ENCODE measurements at places on chromosomes 16 and 17.

DNA sequence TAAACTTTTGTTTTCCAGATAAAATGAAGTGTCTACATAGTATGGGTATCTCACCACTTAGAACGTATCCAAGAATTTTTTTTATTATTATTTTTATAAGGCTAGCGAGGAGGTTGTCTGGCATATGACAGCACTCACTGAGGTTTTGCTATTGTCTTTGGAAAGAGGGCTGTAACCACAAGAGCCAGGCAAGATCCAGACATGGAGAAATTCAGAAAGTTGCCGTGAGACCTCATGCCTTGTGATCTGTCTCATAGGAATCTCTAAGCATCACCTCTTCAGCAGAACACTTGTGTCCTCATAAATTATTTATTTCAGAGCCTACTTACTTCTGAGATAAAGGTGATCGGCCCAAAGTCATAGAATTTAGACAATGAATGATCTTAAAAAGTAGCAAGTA, 410.8 kb downstream of the CDH11 start:
- no peak for DNase-seq

DNA sequence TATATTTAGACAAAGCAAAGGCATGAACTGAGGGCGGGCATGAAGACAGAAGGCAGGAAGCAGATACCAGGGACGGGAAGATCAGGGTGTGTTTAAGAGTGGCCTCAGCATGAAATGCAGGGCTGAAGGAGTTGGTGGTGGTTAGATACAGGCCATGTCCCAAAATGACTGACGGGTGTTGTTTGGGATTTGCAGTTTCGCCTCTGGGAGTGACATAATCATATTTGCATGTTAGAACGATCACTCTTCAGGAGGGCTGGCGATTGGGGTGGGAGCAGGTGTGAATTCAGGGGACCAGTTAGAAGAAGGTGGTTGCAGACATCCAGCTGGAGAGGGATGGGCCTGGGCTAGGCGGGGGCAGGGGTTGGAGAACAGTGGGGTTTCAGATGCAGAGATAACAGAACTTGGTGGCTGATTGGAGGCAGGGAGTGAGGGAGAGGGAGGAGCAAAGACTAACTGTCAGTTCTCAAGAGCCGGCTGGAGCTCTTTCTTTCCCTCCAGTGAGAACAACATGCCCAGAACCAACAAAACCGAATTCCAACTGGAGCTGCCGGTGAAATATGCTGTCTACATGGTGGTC, 27.2 kb upstream of the ITGAX start:
- DNase-seq = no peak

DNA sequence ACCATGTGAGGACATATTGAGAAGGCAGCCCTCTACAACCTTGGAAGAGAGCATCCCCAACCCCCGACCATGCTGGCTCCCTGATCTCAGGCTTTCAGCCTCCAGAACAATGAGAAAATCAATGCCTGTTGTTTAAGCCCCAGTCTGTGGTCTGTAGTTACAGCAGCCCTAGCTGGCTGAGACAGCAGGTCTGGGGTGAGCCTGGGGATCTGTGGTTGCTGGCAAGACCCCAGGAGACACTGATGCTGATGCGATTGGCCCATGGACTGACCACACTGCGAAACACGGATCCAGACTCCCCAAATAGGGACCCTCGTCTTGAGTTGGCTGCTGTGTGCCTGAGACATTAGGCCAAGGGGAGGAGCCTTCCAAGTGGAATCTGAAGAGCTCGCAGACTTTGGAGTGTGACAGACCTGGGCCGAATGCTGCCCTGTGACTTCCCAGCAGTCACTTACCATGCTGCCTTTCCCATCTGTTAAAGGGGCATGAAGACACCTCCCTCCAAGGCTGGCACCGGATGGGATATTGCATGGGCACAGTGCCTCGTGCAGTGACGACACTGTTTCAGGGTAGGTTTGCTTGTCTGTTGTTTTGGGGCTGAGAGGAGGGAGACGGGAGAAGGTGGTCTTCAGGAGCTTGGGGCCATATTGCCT, 147.8 kb upstream of the RPL38 start:
- no peak for DNase-seq

GRCh38 chr17:7644775-7645174, 6.0 kb upstream of the ATP1B2 start:
- DNase-seq = no peak

- no peak for DNase-seq
Measured at GRCh38 chr16:50059111-50059510, 6.7 kb upstream of the HEATR3 start.

DNA sequence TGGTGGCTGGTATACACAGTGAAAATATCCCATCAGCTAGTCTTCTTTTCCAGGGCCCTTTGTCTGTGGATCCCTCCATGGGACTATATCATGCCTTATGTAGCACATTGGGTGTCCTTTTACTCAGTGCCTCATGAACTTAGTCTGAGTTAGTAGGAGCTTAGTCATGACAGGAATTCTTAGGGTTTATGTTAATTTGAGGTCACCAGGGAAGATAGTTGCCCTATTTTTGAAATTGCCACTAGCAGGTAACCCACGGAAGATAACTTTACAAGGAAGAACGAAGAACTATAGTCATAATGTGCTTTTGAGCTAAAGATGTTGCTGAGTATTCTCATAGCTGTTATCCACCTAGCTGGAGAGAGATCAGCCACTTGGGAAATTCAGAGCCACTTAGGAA, 14.8 kb upstream of the PLK1 start:
- DNase-seq = no peak

DNA sequence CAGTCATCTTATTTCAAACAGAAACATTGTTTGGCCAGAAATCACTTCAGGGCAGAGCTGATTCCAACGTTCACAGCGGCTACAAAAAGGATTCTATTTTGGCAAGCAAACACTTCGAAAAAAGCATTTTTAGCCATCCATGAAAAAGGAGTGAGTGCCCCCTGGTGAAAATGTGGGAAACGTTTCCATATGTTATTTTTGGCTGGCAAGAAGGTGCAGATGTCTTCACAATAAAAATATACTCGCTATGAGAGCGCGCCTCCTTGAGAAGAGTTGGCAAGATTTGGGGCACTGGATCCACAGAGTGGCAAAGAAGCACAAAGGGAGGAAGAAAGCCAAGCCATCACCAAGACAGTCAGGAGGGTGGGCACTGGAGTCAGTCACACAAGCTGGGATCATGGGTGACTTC, 191.1 kb downstream of the CHD9NB start:
- DNase-seq = no peak

DNA sequence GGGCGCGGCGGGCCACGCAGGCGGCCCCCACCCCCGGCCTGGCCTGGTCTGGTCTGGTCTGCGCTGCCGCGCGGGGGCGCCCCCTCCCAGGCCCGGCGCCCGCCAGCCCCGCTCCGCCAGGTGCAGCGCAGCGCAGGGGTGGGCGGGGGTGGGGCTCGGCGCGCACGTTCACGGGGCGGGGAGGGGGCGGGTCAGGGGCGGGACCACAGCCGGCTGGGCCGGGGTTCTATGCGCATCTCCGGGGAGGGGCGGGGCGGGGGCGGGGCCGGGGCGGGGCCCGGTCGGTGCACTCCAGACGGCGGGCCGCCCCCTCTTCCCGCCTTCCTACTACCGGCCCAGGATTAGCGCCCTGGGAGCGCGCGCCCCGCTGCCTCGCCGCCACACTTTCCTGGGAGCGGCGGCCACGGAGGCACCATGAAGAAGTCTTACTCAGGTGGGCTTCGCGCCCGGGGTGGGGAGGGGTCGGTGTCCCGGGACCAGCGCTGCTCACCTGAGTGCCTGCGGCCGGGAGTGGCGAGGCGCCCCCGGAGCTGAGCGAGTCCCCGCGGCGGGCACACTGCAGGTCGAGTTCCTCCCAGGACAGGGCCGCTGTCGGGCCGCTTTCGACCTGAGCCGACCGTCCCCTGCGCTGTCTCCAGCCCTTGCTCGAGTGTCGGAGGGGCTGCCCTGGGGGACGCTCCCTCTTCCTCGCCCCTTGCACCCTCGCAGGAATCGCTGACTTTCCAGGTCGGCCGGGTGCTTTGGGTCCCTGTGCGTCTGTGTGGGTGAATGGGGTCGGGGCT, 140.5 kb downstream of the SEC14L1 start:
- DNase-seq = peak; percentile 43

- DNase-seq = no peak
Measured at GRCh38 chr17:58985367-58985766, 121.3 kb downstream of the TRIM37 start.

- no peak for DNase-seq
Measured at GRCh38 chr17:78996781-78997201, 12.8 kb downstream of the CANT1 start.

DNA sequence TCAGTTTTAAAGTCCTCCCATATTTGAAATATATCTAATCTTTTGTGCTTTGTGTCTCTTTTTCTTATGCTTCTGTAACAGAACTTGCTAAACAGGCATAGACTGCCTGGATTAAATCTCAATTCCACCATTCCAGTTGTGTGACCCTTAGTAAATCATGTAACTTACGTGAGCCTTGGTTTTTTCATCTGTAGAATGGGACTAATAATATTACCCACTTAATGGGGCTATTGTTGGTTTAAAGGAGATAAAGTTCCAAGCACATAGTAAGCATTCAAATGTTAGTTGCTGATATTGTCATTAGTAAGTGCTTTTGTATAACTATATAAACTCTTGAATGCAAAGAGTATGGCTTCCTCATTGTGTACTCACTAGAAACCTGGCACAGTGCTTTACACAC, 5.9 kb upstream of the VWA3A start:
- DNase-seq = no peak

DNA sequence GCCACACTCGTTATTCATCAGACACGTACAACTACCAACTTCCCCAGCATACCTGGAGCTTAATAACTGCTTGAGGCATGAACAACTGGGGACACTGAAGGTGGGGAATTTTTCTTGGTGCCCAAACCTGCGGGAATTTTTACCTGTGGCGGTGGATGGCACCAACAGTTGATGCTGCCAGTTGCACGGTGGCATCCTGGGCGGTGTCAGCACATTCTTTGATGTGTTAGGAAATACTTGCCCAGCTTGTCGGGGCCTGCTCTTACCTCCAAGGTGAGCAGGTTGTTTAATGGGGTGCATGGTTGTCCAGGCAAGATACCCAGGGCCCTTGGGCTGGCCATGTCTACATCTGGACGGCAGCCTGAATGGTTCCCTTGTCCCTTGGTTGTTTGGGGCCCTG, 79.6 kb downstream of the CRISPLD2 start:
- DNase-seq = no peak

DNA sequence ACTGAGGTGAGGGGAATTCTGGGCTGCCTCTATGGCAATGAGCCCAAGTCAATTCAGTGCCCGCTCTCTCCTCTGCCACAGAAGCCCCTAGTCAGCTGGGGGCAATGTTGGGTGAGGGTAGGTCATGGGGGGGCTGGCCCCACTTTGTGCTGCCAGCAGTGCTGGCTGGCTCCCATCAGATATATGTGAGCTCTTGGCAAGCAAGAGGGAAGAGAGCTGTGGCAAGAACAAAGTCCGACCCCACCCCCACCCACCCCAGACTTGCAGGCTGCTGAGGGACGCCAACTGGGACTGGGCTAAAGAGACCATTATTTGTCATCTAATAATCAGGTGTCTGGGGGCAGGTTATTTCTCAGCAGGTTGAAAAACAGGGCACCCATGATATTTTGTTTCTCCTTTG, 89.4 kb downstream of the YPEL2 start:
- no peak for DNase-seq

DNA sequence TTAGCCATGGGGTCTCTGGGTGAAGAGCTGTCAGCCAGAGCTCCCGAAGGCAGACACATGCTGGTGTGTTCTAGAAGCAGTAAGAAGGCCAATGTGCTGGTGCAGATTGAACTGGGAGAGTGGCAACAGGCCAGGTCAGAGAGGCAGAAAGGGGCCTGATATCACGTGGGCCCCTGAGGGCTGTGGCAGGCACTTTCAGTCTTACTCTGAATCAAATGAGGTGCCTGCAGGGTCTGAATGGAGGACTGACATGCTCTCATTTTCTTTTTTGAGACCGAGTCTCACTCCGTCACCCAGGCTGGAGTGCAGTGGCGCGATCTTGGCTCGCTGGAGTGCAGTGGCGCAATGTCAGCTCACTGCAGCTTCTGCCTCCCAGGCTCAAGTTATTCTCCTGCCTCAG, 293.8 kb downstream of the ABCC12 start:
- DNase-seq = no peak

- DNase-seq = no peak
Measured at GRCh38 chr17:21376759-21377690, 868 bp downstream of the KCNJ12 start.

DNA sequence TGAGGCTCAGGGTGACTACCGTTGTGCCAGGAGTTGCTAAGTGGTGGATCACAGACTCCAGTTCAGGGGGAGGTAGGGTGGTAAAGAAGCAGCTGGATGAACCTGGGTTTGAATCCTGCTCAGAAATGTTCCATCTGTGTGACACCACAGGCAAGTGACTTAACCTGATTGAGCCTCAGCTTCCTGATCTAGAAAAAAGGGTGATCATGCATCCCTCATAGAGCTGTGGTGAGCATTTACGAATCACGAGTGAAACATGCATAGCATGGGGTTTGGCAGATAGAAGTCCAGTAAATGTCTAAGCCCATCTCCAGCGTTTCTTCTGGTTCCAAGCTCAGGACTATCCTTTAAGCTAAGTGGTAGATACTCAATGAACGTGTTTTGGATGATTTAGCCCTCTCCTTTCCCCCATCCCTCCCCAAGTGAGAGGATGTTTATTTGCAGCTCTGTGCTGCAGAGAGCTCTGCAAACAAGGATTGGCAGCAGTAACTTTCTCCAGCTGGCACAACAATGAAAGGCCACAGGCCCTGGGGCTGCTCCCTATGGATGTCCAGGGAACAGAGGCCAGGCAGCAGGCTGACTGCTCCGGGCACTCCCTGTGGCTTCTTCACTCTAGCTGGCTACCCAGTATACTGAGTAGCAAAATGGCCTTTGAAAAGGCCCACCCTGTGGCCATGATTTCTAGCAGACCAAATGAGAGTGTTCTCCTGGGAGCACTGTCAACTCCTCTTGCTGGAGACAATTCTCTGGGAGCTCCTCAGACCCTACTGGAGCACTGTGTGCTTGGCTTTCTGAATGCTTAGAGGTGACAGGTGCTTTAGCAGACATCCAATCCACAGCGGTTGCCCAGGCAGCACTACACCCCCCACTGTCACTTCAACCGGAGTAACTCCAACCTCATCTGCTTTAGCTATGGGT, 21.3 kb downstream of the CA4 start:
- no peak for DNase-seq

- DNase-seq = no peak
Measured at GRCh38 chr16:72482695-72483094, 310.7 kb upstream of the PMFBP1 start.

DNA sequence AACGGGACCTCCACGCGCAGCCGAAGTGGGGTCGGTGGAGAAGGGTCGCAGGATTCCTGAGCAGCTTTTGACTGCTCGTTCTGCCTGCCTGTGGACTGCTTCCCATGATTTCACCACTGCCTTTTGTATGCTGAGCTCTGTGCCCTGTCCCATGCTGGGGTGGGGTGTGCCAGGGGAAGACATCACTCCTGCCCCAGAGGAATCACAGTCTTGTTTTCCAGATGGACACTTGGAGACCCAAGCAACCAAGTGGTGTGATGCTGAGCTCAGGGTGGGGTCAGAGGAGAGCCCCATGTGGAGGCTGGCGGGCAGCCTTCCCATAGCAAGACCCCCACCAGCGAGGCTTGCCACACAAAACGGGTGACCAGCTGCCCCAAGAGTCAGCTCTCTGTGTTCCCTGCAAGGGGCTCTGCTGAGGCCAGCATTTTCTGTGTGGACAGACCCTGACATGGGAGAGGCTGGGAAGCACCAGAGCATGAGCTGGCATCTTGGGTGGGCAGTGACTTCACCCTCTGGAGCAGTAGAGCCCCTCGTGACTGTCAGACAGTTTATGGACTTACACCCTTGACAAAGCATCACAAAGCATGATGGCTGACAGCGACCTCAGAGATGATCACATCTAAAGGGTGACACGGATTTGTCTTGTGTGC, 111.9 kb downstream of the GNAO1 start:
- DNase-seq = no peak

- DNase-seq = peak; percentile 54
Measured at GRCh38 chr17:3693829-3694231, 2.1 kb downstream of the P2RX5 start.

All from stimulated activated CD4-positive, alpha-beta T cell treated with anti-CD3 and anti-CD28 coated beads, Interleukin-1b, Interleukin-23, amount 100 ng/mL, for 48 hours (primary cell).